ENCODE measurements at places on chromosomes 4 and X.
A peak's percentile ranks its signal among the peaks of the same experiment; 100 is the strongest.

GRCh38 chr4:107793996-107794395, 30.7 kb upstream of the SGMS2 start:
- DNase-seq, result peak; percentile 43

GRCh38 chrX:17627026-17627425, 110.3 kb upstream of the SCML1 start:
- DNase-seq, result no peak

- DNase-seq, result no peak
Measured at GRCh38 chr4:138327338-138327737, 85.2 kb upstream of the SLC7A11 start.

DNA sequence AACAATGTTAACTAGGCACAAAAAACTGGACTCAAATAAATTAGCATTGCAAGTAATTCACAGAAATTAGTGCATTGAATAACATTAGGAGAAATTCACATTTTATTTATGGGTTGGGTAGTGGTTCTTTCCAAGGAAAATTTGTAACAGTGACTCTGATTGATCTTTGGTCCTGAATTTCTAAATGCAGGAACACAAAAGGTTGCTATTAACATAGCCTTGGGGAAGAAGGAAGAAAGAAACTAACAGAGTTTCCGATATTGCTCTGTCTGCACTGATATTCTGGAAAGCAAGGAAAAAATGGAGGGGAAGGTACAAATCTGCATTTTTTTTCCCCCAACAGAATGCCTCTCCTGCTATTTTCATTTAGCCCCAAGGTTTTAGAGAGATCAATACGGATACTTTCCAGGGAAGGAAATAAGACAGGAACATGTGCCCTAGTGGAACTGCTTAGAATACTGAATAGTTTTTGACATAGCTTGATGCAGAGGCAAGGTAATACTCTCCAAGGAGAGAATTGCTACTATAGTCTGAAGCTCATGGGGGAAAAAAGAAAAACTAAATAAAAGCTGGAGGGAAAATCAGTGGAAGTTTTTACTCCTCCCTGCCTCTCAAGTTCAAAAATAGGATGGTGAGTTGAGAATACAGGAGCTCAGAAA, 490.1 kb downstream of the RAPGEF2 start:
- no peak for DNase-seq

DNA sequence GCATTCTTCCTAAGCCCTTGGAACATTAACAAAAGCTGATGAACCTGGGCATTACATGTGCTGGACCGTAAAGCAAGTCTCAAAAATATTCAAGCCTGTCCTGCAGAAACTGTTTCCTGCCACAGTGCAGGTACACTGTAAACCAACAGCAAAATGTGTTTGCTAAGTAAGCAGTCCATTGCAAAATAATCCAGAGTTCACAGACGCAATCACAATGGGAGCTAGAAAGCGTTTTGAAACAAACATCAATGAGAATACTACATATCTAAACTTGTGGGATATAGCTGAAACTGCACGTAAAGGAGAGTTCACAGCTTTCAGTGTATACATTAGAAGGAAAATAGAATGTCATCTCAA, 61.6 kb downstream of the RGS12 start:
- DNase-seq, result no peak

- DNase-seq, result no peak
Measured at GRCh38 chrX:107686026-107686425, 57.7 kb downstream of the PRPS1 start.

DNA sequence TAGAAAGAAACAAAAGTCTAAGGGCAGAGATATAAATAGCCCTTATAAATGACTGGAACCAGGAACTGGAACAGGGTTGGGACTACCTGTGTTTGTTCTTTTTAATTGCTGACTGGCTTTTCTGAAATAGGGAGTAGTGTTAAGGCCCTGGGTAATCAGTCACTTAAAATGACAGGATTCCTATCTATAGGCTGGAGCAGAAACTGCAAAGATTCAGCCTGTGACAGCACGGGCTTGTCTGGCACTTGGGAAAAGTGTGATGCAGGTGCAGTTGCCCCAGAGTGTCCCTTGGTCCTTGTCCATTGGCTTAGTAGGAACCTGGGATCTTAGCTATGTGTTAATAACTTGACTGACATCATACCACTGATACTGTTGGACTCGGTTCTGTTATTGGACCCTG, 14.7 kb upstream of the PLAC8 start:
- peak; percentile 52 for DNase-seq

- DNase-seq, result no peak
Measured at GRCh38 chrX:48589482-48590162, 7.7 kb upstream of the WDR13 start.

GRCh38 chrX:41596596-41596995, 92.2 kb upstream of the GPR34 start:
- DNase-seq, result no peak

- no peak for DNase-seq
Measured at GRCh38 chr4:106497271-106497670, 128.7 kb upstream of the GIMD1 start.
